ENCODE measurements at places on chromosomes 6 and 20.

DNA sequence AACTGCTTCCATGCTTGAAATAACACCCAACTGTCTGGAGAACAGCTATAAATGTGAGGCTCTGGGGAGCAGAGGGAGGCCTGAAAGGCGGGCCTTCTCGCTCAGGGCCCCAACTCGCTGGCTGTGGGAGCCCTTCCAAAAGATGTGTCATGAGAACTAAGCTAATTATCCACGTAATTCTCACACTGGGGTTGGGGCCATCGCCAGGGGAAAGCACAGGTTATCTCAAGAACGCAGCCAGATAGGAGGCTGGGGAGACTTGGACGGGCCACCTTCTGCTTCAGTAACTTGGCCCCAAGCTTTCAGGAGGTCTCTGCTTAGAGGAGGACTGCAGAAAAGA, 1.6 kb downstream of the PXDC1 start:
- no peak for DNase-seq

- DNase-seq, result no peak
Measured at GRCh38 chr6:55531496-55531895, 47.5 kb downstream of the HMGCLL1 start.

DNA sequence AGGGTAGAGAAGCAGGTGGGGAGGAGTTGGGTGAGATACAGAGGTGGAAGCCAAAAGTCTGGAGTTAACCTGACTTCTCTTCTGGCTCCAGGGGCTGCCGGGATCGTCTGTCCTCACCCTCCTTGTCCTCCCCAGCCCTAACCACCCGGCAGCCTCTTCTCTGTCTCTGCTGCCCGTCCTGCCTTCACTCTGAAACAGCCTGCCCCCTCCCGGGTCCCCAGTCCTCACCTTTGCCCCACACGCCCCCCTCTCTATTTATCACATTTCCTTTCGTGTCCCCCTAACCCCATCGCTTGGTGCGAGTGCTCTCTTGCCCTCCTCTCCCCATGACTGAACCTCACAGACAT, 5.7 kb downstream of the RING1 start:
- no peak for DNase-seq

DNA sequence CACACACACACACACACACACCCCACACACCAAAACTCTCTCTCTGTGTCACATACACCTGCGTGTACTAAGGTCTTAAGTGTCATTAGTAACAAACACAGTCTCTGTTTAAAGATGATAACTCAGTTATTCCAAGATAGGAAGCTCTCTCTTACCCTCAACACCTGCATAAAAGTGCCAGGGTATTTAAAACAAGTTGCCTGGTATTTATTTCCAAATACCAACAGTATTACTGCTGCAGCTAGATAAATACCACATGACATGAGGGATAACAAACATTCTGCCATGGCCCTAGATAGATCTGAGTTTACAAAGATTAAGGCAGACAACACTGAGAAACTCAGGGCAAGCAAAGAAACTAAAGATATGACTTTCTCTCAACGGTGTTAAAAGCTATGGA, 118.5 kb downstream of the SIM1 start:
- no peak for DNase-seq

- DNase-seq, result no peak
Measured at GRCh38 chr6:75933387-75933975, 139.0 kb downstream of the IMPG1 start.

DNA sequence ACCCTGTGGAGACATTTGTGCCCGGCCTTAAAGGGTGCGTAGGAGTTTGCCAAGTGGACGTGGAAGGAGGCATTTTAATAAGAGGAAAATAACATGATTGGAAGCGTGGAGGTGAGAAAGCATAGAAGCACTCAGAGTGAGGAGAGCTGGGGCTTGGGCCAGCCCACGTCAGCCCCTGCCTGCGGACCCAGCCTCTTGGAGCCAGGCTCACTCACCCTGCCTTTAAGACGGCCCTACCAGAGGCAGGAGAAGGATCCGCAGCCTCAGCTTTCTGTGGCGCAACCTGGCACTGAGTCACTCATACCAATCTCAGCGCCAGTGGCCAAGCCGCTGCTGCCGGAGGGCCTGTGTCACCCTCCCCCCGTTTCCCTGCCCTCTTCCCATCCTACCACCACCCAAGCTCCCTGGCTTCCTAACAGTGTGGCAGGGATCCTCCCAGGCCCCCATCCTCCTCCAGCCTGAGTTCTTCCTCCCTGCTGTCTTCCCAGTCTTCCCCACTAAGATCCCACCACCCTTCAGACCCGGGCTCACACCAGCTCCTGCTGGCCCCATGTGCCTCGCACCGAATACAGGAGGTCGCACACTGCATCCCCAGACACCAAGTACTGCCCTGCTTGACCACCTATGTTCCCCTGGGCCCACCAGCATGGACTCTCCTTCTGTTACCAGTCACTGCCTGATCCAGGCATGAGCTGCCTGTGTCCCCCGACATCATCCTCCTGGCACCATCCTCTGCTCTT, 285.2 kb downstream of the UST start:
- no peak for DNase-seq

DNA sequence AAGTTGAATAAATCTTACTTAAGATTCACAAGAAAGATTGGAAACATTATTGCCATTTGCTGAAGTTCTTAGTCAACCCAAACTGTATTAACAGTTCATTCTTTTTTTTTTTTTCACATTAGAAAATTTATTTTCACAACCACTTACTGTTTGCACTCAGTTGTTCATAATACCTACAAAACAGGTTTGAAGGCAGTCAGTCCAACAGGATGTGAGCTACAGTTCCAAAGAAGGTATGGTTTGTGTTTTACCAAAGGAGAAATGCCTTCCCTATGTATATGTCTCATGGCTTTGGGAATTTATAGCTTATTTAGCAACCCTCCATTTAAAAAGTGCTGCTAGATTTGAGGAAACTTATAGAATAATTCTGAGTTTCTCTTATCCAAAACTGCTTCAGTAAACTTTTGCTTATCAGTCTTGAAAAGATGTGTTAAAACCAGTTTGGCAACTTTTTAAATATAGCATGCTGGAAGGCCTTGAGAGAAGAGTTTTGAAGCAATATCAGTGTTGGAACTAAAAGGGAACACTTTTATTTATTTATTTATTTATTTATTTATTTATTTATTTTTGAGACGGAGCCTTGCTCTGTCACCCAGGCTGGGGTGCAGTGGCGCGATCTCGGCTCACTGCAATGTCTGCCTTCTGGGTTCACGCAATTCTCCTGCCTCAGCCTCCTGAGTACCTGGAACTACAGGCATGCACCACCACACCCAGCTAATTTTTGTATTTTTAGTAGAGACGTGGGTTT, 46.8 kb upstream of the RREB1 start:
- no peak for DNase-seq

DNA sequence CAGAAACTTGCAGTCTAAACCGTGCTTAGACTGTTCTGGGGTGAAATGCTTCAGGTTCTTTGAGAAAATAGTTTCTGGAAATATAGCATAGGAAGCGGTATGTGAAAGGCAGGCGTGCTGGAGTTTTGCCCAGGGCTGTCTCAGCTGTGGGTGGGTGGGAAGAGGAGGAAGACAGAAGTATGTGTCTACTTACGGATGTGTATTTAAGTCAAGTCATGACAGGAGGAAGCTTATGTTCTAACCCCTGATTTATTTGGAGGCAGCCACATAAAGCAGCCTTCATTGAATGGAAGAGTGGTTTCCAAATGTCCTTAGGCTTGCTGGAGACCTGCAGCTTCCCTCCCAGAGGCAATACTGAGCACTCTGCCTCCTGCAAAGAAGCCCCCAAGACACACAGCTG, 345.8 kb upstream of the PRND start:
- DNase-seq, result no peak

- DNase-seq, result no peak
Measured at GRCh38 chr20:906001-906520, 10.1 kb downstream of the ANGPT4 start.

DNA sequence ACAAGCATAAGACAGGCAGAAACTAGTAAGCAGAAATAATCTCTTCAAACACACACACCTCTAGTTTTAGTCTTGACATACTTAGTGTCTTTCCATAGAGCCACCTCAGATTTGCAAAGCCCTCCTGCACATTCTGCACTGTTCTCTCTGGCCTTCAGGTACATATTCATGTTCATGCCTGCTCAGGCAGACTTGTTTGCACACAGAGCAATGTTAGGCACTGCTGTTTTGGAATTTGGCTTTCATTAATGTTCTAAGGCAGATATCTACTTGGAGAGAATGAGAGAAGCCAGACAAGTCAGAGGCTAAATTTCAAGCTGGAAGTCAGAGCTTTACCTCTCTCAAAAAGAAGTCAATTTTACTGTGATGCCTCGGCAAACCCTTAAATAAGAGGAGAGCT, 21.3 kb upstream of the DST start:
- no peak for DNase-seq

GRCh38 chr6:142822383-142822782, 122.6 kb downstream of the HIVEP2 start:
- DNase-seq, result no peak
